Stimulated activated naive CD8-positive, alpha-beta T cell treated with anti-CD3 and anti-CD28 coated beads, Interleukin-15, amount 100 ng/mL, for 72 hours (primary cell): ENCODE measurements at places on chromosomes 1 and 21.
A peak's percentile ranks its signal among the peaks of the same experiment; 100 is the strongest.

- no peak for DNase-seq
Measured at GRCh38 chr1:210633636-210634035, 304.9 kb downstream of the HHAT start.

GRCh38 chr1:40153073-40153770 lies 8.0 kb upstream of the RLF start:
- peak; percentile 25 for DNase-seq

GRCh38 chr1:211698161-211699026 lies 23.0 kb upstream of the NEK2 start:
- DNase-seq: peak; percentile 83

DNA sequence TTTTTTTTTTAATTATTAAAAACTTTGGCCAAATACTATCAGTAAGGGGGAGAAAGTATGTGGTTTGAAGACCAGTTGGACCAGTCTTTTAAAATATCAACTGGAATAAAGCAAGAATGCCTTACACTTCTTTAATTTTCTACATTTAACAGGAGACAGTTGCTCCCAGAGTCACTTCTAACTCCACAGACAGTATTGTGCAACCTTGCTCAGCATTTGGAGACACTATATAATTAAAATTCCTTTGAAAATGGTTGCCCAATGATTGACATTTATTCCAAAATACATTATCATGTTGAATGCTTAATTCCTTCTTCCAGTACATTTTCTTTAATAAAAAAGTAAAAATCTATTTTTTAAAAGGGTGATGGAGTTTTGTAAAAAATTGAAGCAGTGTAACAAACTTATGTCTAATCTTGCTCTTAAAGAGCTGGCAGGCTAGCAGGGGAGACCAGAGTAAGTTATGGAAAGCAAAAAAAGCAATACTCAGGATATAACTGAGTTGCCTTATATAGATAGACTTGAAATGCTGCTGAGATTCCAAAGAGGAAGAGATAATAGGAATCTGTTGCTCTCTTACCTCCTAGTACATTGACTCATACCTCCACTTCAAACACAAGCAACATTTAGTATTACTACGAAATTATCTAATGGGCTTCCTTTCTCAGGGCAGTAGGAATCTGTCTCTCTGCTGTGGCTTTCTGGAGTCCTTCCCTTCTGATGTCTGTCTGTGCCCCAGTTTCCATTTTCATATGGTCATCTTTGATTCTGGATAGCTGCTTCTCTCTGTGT lies 69.7 kb upstream of the RGL1 start:
- no peak for DNase-seq
